ENCODE measurements at places on chromosomes 4 and X.

DNA sequence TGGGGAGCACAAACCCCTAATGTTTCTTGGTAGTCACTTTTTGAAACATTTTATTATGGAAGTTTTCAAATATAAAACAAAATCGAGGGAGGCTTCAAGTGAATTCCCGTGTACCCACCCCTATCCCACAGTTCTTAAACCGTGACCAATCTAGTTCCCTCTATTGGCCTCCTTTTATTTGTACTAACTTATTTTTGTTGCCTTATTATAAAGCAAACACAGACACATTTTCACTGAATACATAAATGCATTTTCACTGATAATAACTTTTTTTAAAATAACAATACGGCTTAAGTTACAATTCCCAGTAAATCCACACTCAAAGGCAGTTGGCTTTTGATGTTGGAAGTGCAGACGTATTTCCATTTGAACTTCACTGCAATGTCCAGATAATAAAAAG is 9.3 kb downstream of the HMX1 start:
- DNase-seq, result no peak

DNA sequence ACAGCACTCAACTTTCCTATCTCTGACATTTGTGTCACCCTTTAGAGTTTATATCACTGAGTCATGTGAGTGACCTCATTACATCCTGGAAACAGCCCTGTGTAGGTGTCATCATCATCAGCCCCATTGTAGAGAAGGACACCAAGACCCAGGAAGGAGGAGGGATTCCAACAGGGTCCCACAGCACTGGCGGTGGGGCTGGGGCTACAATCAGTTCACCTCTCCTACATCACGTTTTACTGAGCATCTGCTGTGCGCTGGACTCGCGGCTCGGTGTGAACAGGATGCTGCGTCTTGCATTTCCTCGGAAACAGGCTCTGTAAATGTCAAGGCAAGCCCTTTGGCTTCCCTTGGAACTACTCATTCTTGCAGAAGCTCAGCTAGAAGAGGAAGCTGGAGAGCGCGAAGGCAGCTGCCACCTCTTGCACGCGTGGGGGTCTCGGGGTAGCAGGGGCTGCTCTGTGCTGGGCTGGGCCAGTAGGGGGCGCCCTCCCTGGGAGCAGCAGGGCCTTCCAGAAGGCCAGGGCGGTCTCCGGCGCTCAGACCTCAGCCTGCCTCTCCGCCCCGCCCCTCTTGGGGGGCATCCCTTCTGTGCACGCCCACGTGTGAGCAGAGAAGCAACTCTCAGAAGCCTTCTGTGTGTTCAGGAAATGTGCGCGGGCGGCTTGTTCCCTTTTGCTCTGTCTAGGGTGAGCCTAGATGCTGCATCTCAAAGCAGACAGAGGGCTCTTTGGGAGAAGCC is 29.0 kb downstream of the REELD1 start:
- no peak for DNase-seq

- no peak for DNase-seq
Observed at GRCh38 chr4:38080061-38080974, 120.1 kb downstream of the PTTG2 start.

GRCh38 chrX:122154019-122154418 is 1030.1 kb upstream of the GRIA3 start:
- no peak for DNase-seq

GRCh38 chr4:119209586-119209985 is 2.9 kb upstream of the USP53 start:
- peak; percentile 7 for DNase-seq

DNA sequence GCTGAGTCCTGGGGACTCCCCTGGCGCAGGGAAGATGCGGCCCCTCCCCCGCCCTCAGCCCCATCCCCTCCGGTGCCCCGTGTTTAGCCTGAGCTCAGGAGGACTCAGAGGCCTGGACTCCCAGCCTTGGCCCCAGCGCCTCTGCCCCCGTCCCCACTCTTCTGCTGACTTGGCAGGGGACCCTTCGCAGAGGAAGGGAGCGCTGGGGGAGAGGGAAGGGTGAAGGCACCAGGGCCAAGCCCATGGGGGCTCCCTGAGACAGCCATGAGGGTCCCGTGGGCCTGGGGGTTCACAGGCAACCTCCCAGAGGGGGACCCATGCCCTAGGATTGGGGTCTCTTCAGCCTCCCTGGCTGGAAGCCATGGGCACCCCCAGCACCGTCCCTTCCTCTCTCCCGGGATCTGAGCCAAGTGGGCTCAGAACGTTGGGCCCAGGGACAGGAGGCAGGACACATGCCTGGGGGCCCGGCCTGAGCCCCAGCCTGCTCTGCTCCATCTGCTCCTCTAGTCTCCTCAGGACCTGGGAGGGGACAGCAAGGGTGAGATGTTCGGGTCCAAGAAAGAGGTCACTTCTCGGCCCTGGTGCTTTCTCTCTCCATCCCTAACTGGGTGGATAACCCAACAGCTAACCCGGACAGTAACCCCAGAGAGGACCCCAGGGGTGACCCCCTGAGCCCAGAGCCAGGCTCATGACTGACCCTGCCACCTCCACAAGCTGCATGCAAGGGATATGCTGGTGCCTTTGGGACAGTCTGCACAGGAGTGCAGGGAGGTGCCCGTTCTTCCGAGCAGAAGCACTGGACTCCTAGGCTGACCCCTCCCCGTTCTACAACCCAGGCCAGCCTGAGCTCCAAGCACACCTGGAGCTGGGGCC is 1.5 kb upstream of the CPLX1 start:
- DNase-seq, result no peak

DNA sequence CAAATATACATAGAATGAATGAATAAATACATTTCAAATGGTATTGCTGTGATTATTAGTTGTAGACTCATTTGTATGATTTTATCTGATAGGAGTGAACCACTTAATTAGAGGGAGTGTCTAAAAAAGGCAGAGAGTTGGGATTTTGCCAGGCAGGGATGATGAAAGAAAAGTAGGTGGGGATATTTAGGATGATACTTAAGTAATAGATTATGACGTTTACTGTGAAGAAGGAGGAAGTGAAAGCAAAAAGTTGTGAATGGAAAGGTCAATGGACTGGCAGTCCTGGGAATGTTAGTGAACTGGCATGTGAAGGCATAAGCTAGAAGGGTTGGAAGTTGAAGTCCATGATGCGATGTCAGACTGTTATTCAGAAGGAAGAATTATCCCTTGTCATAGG is 917.1 kb downstream of the RAPGEF2 start:
- no peak for DNase-seq

GRCh38 chr4:3851211-3851610 is 85.0 kb downstream of the ADRA2C start:
- DNase-seq, result peak; percentile 10

DNA sequence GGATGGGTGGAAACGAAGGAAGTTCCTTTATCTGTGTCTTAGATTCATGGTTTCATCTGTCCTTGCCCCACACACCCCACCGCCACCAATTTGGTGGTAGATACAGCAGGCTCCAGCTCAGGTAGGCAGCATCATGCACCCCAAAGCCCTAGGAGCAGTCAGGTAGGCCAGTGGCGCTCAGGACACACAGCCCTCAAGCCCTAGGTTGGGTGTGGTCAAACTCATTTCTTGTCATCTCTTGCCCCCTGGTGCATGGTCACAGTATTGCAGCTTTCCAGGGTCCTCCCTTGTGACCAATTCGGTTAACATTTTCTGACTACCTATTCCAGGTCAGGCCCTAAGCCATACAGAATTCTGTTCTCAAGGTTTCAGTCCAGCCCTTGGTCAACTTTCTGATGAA is 14.5 kb upstream of the PRRG3 start:
- peak; percentile 14 for DNase-seq

- no peak for DNase-seq
Observed at GRCh38 chrX:40105835-40106675, 8.3 kb upstream of the BCOR start.

- peak; percentile 31 for DNase-seq
Observed at GRCh38 chr4:8383451-8384160, 56.9 kb downstream of the ACOX3 start.

DNA sequence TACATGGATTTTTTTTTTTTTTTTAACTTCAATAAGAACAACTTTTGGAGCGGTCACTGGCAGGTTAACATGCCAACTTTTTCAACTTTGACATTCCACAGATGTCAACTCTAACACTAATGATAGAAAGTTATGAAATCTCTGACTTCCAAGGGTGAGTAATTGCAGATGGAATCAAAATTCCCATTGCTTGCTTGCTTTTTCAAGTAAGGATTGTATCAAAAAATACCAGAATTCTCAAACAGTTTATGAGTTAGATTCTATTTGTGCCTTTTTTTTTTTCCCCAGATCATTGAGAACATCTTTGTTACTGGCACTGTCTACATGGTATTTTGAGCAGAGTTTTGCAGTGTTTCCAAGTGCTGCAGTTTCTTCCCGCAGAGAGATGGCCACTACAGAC is 50.3 kb upstream of the OTUD4 start:
- DNase-seq, result peak; percentile 84

GRCh38 chrX:9873952-9874351 is 87.7 kb downstream of the SHROOM2 start:
- DNase-seq, result no peak

DNA sequence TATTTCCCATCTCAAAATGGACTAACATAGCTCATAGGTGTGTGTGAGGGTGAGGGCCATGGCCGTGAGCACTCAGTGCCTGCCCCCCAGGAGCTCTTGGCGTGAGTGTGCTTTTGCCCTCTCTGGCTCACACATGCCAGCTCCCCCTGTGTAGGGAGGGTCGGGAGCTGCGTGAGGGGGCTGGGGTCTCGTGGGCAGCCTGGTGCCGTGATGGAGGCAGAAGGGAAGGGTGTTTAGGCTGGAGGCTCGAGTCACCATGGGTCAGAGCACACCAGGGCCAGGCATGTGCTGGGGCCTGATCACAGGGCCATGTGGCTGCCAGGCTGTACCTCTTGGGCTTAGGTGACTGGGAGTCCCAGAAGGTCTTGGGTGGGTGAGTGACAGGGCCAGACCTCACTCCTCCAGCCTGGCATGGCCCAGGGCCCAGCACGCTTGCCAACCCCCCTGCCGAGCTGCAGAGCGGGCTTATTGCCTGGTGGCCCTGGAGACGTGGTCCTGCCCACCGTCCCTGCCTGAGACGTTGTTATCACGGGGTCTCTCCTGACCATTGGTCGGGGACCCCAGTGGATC is 44.0 kb downstream of the ADRA2C start:
- DNase-seq, result no peak

DNA sequence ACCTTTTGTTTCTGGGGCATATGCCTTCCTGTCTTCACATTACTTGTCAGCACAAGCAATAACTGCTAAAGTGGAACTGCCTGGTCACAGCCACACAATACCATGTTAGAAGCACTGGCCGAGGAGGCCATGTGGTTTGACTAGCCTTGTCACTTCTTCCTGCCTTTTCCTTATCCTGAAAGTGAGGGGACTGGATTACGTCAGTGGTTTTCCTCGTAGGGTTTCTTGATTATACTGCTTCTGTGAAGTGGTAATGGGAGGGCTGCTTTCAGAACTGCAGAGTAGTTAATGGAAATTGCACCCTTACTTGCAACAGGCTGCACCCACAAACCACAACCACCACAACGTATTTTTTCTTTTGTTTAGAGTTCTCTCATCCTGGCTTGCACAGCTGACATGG is 26.6 kb downstream of the ZRSR2 start:
- peak; percentile 16 for DNase-seq

DNA sequence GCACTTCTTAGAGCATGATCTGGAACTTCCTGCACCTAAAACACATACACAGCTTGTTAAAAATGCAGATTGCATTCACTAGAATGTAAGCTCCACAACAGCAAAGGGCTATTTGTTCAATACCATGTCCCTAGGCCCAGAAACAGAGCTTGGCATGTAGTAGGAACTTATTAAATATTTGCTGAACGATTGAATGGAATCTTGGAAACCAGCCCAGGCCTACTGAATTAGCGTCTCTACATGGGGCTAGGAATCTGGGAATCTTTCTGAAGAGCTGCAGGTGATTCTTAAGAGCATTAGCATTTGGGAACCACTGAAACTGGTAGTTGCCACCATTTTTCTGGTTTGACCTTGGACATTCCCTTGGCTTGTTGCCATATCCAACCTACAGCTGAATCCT is 234.1 kb downstream of the STIM2 start:
- peak; percentile 42 for DNase-seq

- peak; percentile 19 for DNase-seq
Observed at GRCh38 chrX:40349251-40349650, 231.5 kb upstream of the ATP6AP2 start.

DNA sequence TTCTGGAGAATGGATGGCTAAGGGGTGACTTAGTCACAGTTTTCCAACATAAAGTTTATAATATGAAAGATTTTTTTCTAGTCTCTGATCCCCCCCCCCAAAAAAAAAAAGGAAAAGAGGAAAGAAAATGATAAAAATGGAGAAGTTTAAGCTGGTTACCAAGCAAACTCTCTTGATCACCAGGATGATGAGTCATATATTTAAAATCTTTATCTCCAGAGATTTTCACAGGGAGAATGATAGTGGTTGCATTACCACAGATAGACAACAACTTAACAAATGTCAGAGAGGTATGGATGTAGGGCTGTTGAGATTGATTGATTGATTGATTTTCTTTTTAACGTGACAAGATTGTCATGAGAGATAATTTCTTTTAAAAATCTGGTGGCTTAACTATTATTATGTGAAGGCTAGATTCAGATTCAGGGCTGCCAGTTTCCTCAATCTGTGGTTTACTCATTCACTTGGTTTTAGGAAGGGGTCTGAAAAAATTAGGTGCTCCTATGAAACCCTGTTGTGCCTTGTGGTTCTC is 13.3 kb upstream of the TEX13C start:
- DNase-seq, result no peak

DNA sequence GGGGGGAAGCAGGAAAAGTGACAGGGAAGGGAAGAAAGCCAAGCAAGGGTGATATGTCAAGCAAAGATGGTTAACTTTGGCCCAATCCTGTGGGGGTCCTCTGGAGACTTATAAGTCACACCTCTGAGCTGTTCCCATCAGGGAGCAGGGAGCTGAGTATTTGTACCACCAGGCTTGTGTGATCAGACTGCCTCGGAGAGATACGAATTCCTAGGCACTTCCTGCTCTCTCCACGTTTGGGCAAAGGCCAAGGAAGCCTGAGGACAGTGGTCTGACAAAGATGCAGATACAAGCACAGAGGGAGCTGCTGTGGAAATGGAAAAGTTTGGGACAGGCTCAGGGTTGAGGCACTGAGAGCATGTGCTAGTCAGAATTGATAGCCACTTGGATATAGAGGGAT is 10.4 kb upstream of the PPP3CA start:
- DNase-seq, result peak; percentile 64

DNA sequence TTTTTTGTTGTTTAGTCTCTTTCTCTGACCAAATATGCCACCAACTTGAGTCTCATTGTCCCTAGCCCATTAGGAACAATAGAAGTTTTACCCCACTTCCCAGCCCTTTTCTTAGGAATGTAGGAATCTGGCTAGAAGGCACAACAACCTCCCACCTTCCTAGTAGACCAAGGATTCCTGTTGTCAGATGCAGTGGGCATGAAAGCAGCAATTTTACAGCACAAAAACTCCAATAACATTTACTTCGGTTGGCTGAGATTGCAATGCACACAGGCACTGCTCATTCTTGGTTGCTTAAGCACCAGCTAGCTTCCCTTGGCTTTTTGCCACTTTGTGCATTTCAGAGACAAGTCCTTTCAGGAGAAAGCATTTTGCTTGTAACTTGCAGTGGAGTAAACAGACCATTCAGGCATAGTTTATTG is 312.8 kb downstream of the TENM3 start:
- peak; percentile 76 for DNase-seq

GRCh38 chr4:127204322-127204721 is 428.4 kb upstream of the INTU start:
- DNase-seq, result no peak

GRCh38 chrX:149515954-149516602 is 11.0 kb upstream of the IDS start:
- DNase-seq, result no peak

GRCh38 chr4:51836549-51836948 is 6.4 kb upstream of the DCUN1D4 start:
- DNase-seq, result peak; percentile 34

- no peak for DNase-seq
Observed at GRCh38 chrX:152886716-152887115, 11.2 kb upstream of the ZNF185 start.

- DNase-seq, result no peak
Observed at GRCh38 chr4:30769093-30769492, 48.9 kb downstream of the PCDH7 start.

All from fibroblast of upper back skin (primary cell).